ENCODE measurements at places on chromosomes 2 and 18.
A peak's percentile ranks its signal among the peaks of the same experiment; 100 is the strongest.

- no peak for DNase-seq
These were observed 21.2 kb downstream of the SMAD4 start for GRCh38 chr18:51051105-51051712.

GRCh38 chr2:68653538-68653982 is 10.2 kb downstream of the PROKR1 start:
- DNase-seq: peak; percentile 9

- DNase-seq: no peak
These were observed 221.3 kb downstream of the BCL2 start for GRCh38 chr18:63098018-63098981.

- no peak for DNase-seq
These were observed 266.8 kb upstream of the CCDC68 start for GRCh38 chr18:55226044-55226443.

DNA sequence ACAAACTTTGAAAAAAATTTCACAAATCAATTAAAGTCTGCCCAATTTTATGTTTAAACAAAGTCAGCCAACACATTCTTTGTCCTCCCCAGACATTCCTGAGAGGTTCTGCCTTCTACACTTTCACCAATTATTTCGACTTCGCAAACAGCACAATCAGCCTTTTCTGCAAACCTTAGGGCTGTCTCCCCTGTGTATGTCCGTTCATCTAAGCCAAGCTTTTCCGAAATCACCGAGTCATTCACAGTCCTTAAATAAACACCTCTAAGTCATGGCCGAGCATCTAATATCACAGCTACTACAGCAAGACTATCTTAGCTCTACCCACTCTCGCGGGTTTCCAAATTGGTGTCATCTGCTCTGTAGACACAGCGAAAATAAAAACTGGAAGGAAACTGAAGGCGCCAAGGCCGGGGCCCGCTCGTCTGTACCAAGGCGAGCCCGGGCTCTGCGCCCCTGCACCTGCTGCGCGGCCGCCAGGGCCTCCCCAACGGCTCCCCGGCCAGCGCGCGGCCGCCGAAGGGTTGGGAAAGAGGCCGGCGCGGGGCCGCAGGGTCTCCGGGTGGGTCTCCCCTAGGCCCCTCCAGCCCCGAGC is 730 bp downstream of the ODC1 start:
- no peak for DNase-seq

DNA sequence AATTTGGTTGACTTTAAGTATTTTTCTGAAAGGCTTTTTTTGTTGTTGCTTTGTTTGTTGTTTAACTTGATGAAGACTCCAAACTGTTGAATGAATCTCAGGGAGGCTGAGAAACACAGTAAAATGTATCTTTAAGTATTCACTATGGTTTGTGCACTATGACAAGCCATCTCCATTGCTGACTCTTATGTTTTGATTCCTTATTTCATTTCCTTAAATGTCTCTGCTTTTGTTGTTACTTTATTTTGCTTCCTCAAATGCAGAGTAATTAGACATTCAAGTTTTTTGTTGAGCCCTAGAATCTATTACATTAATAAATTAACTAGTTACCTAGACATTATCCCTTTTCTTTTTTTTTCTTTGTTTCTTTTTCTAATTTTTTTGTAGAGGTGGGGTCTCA is 46.3 kb upstream of the SLC39A10 start:
- DNase-seq: no peak

DNA sequence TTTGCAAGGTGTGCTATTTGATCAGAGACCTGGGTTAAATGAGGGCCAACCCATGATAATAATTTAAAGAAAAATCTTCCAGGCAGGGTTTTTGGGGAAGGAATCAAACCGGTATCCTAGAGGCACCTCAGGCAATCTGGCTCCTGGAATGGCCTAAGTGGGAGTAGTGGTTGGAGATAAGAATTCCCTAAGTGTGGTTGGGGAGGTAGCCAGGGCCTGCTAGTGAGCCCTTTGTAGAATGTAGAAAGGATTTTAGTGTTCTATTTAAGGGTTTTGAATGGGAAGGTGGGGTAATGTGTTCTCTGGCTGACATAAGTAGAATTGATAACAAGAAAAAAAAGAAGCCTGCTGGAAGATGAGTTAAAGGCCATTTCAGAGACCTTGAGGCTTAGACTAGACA is 422.2 kb downstream of the XIRP2 start:
- DNase-seq: no peak

DNA sequence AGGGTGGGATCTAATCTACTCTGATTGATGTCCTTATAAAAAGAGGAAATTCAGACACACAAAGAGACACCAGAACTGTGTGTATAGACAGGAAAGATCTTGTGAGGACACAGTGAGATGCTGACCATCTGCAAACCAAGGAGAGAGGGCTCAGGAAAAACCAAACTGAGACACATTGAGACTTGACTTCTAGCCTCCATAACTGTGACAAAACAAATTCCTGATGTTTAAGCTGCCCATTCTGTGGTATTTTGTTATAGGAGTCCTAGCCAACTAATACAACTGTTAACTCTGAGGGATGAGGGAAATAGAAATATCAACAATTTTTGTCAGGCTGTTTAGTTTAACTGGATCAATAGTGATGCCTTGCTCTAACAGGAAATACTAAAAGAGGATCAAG is 93.4 kb upstream of the COL3A1 start:
- no peak for DNase-seq
